ENCODE measurements at places on chromosomes 7 and 10. TPM values are rescaled to one million over a fixed set of nuclear protein-coding genes. Genes with fewer than 3 reads are reported as not detected.

DNA sequence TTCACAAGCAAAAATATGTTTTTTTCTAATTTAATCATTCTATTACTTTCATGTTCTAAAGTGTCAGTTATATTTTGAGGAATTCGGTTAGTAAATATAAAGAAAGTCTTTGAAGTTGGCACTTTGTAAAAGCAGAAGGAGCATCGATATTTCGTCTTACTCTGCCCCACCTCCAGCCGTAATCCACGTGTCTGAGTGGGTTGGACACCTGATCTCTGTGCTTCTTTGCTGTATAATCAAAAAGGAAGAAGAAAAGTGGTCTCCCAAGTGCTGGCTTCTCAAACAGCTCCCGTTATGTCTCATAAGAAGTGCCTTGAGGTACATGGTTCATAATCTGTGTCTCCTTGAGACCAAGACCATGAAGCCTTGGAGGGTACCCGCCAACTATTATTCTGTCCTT, 19.8 kb downstream of the PRKAR2B start:
- no peaks in the 10 kb centered on the region for H3K4me1 ChIP-seq
- no peak for DNase-seq
- no peak overlapping the region for H3K4me3 ChIP-seq
- no peaks in the 10 kb centered on the region for H3K36me3 ChIP-seq
- no peak overlapping the region for H3K27ac ChIP-seq

DNA sequence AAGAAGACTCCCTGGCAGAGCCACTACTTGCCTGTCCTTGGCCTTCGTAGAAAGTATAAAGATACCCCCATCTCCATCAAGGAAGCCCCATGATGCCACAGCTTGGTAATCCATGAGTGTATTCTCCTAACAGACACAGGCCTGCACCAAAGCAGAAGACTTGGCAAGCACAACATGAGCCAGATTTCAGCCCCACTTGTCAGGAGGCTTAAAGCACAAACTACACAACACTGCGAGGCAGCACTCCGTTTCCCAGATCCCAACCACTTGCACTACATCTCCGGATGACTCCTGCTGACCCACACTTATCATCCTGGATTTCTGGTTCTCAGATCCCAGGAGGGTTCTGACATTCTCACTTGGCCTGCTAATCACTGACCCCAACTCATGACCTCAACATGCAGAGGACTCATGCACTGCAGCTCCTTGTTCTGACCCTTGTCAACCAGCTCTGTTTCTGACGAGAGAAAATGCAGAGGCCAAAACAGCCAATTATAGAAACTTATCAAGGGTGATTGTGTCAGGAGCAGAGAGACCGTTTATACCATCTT, 100.8 kb downstream of the RELN start:
- no peaks in the 10 kb centered on the region for H3K27me3 ChIP-seq
- H3K4me3 ChIP-seq, result no peak overlapping the region
- no peak overlapping the region for H3K27ac ChIP-seq

- H3K4me1 ChIP-seq, result no peaks in the 10 kb centered on the region
- H3K27ac ChIP-seq, result no peak overlapping the region
- H3K36me3 ChIP-seq, result no peaks in the 10 kb centered on the region
Observed at GRCh38 chr7:2785071-2785500, 59.0 kb downstream of the GNA12 start.

GRCh38 chr7:101058355-101058754, 26.9 kb upstream of the TRIM56 start:
- no peak overlapping the region for H3K27ac ChIP-seq
- DNase-seq, result no peak
- H3K36me3 ChIP-seq, result no peaks in the 10 kb centered on the region
- no peaks in the 10 kb centered on the region for H3K4me1 ChIP-seq
- no peak overlapping the region for H3K4me3 ChIP-seq
- no peaks in the 10 kb centered on the region for H3K27me3 ChIP-seq

- no peak overlapping the region for H3K27ac ChIP-seq
- no peak overlapping the region for H3K4me3 ChIP-seq
- no peaks in the 10 kb centered on the region for H3K27me3 ChIP-seq
Observed at GRCh38 chr7:24705461-24705954, 51.8 kb downstream of the GSDME start.

Gene CXCL12
- 79.6 TPM for total RNA-seq

- peaks cover 23% of the 10 kb centered on the region for H3K4me1 ChIP-seq
- H3K36me3 ChIP-seq, result no peaks in the 10 kb centered on the region
- no peak overlapping the region for H3K27ac ChIP-seq
- H3K27me3 ChIP-seq, result no peaks in the 10 kb centered on the region
- no peak for DNase-seq
- H3K4me3 ChIP-seq, result no peak overlapping the region
Observed at GRCh38 chr7:108049962-108050361, 47.0 kb upstream of the LAMB1 start.

DNA sequence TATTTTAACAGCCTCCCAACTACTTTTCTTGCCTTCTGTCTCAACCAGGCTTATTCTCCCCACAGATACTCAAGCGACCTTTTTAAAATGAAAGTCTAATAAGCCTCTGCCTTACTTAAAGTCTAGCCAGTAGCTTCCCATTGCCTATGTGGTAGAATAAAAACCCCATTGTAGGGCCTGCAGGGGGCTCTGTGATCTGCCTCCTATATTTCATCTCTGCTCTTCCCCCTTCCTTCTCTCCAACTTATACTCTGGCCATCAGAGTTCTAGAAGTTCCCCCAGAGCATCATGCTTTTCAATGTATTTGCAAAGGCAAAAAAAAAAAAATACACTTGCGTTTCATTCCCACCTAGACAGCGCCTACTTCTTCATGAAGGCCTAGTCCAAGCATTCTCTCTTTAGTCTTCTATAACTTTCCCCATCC, 167.7 kb upstream of the ADO start:
- H3K4me3 ChIP-seq, result no peak overlapping the region
- H3K4me1 ChIP-seq, result no peaks in the 10 kb centered on the region
- no peak overlapping the region for H3K27ac ChIP-seq
- H3K36me3 ChIP-seq, result no peaks in the 10 kb centered on the region
- no peak for DNase-seq
- H3K27me3 ChIP-seq, result no peaks in the 10 kb centered on the region

DNA sequence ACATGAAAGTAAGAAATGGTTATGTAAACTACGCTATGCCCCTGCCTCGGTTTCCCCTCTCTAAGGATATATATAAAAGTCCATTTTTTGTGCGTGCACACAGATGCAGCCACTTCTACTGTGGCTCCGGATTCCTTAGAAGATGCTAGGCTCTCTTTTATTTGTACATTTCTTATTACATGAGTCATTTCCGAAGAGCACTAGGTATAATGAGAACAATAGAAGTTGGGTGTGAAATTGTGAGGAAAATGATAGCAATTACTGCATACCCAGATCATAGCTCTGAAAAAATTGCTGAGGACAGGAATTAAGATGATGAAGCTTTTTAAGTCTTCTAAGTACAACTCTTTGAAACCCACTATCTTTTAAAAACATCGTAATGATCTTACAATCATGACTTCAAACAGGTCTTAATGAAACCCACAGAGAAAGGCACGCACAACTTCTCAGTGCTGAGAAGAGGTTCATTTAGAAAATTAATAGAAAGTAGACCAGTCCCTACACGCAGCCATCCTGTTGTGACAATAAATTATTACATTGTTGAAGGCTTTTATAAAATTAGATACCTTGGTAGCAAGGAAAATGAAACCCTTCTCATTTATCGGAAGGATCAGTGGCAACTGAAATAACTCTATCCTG, 96.2 kb upstream of the FGFR2 start:
- H3K4me1 ChIP-seq, result no peaks in the 10 kb centered on the region
- H3K4me3 ChIP-seq, result no peak overlapping the region
- no peaks in the 10 kb centered on the region for H3K27me3 ChIP-seq
- no peak for DNase-seq

Gene GIMAP6
- total RNA-seq, result 22.1 TPM

Gene GJD4
- not detected for total RNA-seq

Gene TDRD1
- total RNA-seq, result under 0.01 TPM

Gene KAZALD1
- 0.49 TPM for total RNA-seq

Gene CPA1
- total RNA-seq, result not detected

Gene PDK4
- 254 TPM for total RNA-seq

DNA sequence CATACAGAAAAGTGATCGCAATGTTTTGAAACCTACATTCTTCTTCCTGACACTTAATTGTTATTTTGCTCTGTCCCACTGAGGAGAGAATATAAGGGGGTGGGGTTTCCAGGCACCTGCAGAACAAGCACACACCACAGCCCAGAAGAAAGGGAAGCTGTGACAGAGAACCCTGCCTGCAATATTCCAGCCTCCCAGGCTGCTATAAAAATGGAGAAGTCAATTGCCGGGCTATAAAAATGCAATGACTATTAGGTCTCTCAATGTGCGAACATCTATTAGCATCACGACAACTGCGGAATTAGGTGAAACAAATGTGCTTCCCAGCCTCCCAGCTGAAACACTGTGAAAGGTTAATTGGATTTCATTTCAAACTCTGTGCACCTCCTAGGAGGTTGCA, 145.3 kb upstream of the FRMD4A start:
- H3K36me3 ChIP-seq, result no peaks in the 10 kb centered on the region
- H3K27ac ChIP-seq, result no peak overlapping the region
- no peak for DNase-seq
- no peaks in the 10 kb centered on the region for H3K4me1 ChIP-seq
- no peaks in the 10 kb centered on the region for H3K27me3 ChIP-seq
- no peak overlapping the region for H3K4me3 ChIP-seq

GRCh38 chr7:21579341-21580072, 36.7 kb downstream of the DNAH11 start:
- DNase-seq, result no peak
- H3K4me1 ChIP-seq, result peaks cover 13% of the 10 kb centered on the region
- H3K4me3 ChIP-seq, result no peak overlapping the region
- H3K27ac ChIP-seq, result peak overlapping the region; percentile 34

DNA sequence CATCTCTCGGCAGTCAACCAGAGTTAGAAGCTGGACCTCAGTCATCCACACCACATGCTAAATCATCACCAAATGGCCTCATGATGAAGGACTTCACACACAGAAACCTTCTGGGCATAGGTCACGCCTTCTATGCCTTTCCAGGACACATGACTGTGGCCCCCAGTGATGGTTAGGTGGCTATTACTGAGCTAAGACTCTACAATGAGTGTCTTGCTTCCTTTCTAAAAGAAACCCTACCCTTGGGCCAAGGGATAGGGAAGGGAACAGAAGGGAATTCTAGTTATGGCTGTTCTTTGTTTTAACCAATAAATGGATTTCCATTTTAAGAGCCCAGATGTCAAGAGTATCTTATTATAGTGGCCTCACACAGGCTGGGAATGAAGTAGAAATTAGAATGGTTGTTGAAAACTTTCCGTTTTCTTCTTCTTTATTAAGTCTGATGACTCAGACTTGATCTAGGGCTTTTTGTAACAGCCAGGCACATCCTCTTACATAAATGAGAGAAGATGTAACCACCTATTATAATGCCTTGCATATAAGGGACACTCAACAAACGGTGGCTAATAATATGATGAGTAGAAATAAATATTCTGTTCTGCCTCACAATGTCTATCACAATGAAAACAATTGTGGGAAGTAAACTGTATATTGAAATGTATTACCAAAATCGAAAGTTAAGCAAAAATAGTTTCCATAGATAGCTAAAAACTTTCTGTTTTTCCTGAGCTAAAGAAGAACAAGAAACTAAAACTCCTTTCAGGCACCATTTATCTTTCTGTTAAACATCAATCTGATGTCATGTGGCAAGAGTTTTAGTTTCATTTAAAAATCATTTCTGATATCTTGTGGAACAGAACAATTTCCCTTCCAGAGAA, 62.5 kb upstream of the TOMM7 start:
- DNase-seq, result no peak
- H3K27ac ChIP-seq, result no peak overlapping the region
- H3K4me3 ChIP-seq, result no peak overlapping the region

GRCh38 chr7:68245688-68246087, 1249.1 kb downstream of the TYW1 start:
- no peaks in the 10 kb centered on the region for H3K27me3 ChIP-seq
- no peak overlapping the region for H3K4me3 ChIP-seq
- H3K36me3 ChIP-seq, result no peaks in the 10 kb centered on the region
- no peak overlapping the region for H3K27ac ChIP-seq

Gene ARHGEF5
- 10.9 TPM for total RNA-seq

Gene PGAM2
- 1.4 TPM for total RNA-seq

- H3K4me3 ChIP-seq, result no peak overlapping the region
- DNase-seq, result no peak
Observed at GRCh38 chr10:94137747-94138146, 144.0 kb downstream of the PLCE1 start.

DNA sequence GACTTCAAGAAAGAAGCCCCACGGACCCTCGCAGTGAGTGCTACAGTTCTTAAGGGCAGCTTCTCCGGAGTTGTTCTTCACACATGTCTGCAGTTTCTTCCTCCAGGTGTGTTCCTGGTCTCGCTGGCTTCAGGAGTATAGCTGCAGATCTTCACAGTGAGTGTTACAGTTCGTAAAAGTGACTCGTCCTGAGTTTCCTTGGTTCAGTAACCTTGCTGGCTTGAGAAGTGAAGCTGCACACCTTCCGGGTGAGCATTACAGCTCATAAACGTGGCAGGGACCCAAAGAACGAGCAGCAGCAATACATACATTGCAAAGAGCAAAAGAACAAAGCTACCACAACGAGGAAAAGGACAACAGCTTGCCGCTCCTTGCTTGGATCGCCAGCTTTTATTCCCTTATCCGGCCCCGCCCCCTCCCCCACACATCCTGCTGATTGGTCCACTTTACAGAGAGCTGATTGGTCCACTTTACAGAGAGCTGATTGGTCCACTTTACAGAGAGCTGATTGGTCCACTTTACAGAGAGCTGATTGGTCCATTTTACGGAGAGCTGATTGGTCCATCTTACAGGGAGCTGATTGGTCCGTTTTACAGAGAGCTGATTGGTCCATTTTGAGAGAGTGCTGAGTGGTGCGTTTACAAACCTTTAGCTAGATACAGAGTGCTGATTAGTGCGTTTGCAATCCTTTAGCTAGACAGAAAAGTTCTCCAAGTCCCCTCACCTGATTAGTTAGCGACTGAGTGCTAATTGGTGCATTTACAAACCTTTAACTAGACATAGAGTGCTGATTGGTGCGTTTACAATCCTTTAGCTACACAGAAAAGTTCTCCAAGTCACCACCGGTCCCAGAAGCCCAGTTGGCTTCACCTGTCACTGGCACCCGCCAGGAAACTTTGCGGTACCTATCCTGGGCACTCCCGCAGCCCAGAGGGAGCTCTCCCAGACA, 165.3 kb downstream of the AGMO start:
- no peaks in the 10 kb centered on the region for H3K27me3 ChIP-seq
- H3K4me1 ChIP-seq, result no peaks in the 10 kb centered on the region
- no peak for DNase-seq
- no peak overlapping the region for H3K27ac ChIP-seq
- no peak overlapping the region for H3K4me3 ChIP-seq

Gene ASIC3
- total RNA-seq, result 1.8 TPM

Gene ADAMTS14
- under 0.01 TPM for total RNA-seq

GRCh38 chr10:4939224-4940072, 23.8 kb upstream of the AKR1C1 start:
- DNase-seq, result no peak
- peaks cover 29% of the 10 kb centered on the region for H3K4me1 ChIP-seq
- no peaks in the 10 kb centered on the region for H3K36me3 ChIP-seq
- H3K27me3 ChIP-seq, result no peaks in the 10 kb centered on the region
- no peak overlapping the region for H3K4me3 ChIP-seq
- no peak overlapping the region for H3K27ac ChIP-seq

GRCh38 chr7:36514289-36515243, 124.9 kb downstream of the ANLN start:
- H3K27me3 ChIP-seq, result no peaks in the 10 kb centered on the region
- H3K27ac ChIP-seq, result no peak overlapping the region
- DNase-seq, result no peak
- no peaks in the 10 kb centered on the region for H3K4me1 ChIP-seq

Gene ABCB1
- 5.7 TPM for total RNA-seq
